HS-5 (cell line): ENCODE measurements at places on chromosomes 13 and 19.

DNA sequence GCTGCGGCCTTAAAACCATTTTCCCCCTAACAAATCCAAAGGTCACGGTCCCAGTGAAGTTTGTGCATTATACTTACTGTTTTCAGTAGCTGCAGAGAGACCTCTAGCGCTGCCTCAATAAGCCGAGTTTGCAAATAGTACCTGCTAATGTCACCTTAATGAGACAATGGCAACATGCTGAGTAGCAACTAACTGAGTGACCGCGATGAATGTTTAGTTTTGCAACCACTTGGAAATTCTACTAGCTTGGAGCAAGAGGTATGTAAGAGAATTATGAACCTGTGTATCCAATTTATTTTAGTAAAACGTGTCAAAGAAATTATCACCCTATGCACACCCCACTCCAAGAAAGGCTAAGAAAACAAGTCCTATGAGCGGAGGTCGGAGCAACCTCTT is 1.2 kb downstream of the KPNA3 start:
- DNase-seq, result no peak

GRCh38 chr13:112675366-112675756 is 14.5 kb upstream of the ATP11A start:
- no peak for DNase-seq

GRCh38 chr19:7393459-7393858 is 44.7 kb downstream of the ARHGEF18 start:
- no peak for DNase-seq

DNA sequence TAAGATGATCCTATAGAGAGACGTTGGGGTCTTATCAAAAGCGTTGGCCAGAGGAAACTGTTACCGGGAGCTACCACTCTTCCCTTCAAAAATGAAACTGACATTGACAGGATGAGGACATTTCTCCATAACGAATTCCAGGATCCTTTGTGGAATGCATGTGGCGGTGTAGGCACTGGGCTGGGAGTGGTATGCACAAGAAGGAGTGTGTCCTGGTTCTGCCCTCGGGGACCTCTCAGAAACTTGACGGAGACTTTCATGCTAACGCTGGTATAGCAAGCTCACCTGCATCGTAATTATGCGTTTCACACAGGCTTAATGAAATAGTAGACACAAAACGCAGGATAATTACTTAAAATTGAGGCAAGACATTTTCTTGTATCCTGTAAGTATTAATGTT is 441.1 kb downstream of the FGF9 start:
- no peak for DNase-seq

- DNase-seq, result no peak
Observed at GRCh38 chr19:17680230-17680722, 7.9 kb downstream of the UNC13A start.

DNA sequence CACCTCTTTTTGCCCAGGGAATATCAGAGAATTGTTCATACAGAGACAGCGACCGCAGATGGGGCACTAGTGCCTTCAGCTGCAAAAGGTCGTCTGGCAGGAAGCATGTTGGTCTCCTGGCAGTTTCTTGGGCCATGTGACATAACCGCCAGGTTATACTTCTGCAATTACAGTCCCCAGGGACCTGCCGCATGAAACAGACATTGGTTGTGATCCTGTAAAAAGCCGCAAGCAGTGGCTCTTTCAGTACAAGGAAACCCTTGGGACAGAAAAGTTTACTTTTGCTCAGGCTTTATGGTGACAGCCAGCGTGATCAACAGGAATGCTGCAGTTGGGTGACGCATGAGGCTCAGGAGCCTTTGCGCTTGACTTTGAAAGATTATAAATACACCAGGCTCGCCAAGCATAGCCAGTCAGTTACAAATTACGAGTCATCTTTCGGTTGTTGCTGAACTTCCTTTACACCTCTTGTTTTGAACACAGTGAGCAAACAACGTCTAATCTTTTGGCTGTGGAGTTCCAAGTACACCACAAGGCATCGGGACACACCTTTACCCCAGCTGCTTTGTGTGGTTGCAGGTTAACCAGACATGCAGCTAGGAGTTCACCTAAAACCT is 50.5 kb upstream of the UBE2L5 start:
- peak; percentile 35 for DNase-seq

GRCh38 chr19:38362076-38362945 is 12.1 kb upstream of the PSMD8 start:
- no peak for DNase-seq

DNA sequence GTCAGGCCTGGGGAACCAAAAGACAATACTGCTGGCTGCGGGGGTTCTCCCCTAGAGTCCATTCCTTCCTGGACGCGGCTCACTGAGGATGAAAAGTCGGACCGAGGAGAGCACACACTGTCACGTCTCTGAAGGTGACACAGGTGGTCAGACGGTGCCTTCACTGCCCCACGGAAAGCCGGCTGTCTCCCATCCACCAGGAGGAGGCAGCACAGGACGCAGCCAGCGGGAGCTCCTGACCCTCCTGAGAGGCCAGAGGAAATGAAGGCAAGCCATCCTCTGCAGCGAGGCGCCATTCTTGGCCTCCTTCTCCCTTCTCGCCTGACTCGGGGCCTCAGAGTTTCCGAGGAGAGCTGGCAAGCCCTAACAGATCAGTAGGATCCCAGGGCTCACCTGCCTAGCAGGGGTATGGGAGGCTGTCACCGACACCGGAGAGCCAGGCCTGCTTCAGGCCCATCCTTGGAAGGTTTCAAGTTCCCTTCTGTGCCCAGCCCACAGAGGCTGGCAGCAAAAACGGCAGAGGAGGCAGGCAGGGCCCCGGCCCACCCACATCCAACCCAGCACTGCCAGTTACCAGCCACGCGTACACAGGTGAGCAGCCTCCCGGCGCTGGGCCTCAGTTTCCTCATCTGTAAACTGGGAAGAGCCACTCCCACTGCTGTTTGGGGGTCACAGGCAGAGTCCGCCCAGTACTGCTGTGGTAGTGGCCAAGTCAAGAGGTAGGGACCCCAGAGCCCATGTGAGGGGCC is 4.5 kb downstream of the REXO1 start:
- no peak for DNase-seq

DNA sequence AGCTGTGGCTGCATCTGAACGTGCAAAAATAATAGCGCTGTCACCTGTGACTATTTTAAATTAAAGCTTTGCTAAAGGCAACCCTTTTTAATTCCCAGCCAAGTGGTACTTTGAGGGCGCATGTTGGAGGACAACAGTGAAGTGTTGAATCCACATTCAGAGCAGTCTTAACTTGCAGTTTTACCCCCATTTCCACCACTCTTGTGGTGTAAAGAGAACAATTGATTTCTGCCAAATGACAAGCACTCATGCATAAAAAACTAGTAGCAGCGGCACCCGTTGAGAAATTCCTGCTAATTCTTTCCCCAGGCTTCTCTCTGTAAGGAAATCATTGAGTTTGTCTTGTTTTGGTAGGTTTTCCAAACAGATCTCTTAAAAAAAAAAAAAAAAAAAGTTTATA is 1033.3 kb downstream of the EFNB2 start:
- no peak for DNase-seq

DNA sequence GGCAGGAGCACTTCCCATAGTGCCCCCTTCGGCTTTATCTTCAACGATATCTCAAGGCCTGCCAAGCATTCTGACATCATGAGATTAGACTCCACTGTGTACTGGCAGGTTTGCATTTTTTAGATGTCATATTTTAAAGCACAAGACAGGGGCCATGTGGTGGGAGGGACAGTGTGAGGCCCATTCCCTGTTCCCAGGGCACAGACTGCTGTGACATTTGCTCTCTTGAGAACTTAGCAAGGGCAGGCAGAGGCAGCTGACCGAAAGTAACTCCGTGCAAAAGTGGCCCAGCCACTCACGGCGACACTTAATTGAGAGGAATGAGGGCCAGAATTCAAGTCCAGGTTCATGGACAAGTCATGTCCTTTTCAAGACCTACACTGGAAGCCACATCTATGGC is 201.8 kb downstream of the COL4A1 start:
- no peak for DNase-seq

- no peak for DNase-seq
Observed at GRCh38 chr19:44960906-44961728, 5.9 kb downstream of the CLPTM1 start.

DNA sequence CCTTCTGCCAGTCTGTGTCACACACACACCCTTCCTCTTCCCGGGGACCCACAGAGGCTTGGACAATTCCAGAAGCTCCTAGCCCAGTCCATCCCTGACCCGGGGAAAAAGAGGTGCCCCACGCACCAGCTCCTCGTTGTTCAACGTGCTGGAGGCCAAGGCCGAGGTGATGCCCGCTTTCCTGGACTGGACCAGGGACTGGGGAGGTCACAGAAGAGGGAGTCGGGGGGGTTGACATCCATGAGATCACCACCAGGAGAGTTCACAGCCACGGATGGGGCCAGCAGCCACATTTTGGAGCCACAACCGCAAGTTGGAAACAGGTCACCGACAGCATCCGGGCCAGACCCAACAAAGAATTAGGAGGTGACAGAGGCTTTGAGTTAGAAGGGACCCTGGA is 39.4 kb downstream of the UNC13A start:
- DNase-seq, result no peak

DNA sequence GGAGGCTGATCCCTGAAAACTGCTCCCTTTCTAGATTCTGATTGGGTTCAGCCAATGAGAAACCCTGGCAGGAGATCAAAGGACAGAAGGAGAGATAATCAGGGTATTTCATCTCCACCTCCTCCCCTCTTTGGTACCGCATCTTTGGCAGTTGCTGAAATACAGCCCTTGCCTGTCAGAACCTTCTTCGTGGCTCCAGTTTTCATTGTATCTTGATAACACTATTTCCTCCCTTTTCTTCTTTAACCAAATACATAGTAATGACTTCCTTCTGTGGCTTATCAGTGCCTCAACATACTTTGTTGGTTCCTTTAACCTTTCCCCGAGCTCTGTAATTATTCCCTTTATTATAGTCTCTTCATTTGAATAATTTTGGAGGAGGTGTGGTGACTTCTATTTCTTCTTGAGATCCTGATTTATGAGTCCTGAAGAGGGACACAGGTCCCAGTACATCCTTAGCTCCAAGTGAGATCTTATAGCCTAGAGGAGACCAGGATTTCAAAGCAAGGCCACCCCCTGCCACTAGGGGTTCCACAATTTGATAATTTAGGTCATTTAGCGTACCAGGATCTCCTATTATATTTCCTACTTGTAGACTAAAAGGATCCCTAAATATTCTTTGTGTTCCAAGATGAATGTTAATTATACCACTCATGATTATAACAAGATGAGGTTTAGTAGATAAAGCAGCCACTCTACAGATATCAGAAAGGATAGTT is 98.0 kb downstream of the EDNRB start:
- no peak for DNase-seq

- no peak for DNase-seq
Observed at GRCh38 chr19:16444269-16444600, 27.5 kb downstream of the EPS15L1 start.

- no peak for DNase-seq
Observed at GRCh38 chr19:7926727-7927604, 1.0 kb upstream of the CTXN1 start.

- no peak for DNase-seq
Observed at GRCh38 chr19:55362174-55362989, 678 bp downstream of the GARIN5B start.

- DNase-seq, result no peak
Observed at GRCh38 chr19:16094360-16095070, 17.2 kb upstream of the RAB8A start.

- DNase-seq, result no peak
Observed at GRCh38 chr13:114286808-114287207, 5.4 kb downstream of the UPF3A start.

DNA sequence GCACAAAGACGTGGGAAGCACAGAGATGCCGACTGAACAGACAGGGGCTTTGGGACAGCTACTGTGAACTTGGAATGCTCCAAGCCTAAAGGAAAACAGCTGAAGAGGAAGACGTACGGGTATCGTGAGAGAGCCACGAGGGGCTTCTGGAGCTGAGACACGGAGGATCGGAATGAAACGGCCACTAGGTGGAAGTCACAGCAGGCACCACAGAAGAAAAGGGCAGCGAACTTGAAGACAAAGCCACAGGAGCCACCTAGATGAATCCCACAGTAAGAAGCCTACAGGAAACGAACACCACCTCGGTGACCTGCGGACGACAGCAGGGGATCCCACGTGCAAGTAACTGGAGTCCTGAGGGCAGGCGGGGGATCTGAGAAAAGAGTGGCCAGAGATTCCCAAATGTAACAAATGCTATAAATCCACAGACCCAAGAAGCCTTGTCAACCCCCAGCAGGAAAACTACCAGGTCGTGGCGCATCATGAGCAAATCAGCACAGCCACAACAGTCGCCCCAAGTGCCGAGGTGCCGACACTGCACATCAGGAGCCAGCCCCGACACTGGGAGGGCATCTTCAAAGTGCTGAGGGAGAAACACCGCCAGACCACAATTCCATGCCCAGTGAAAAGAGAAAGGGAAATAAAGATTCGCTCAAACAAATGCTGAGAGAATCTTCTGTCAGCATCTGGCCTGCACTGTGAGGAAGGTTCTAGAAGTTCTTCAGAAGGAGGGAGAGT is 39.3 kb upstream of the ISYNA1 start:
- DNase-seq, result no peak
